RCC 7860 (cell line): ENCODE measurements at places on chromosomes 1 and 21.

GRCh38 chr1:108732398-108732797, 14.1 kb upstream of the STXBP3 start:
- no peak for DNase-seq

DNA sequence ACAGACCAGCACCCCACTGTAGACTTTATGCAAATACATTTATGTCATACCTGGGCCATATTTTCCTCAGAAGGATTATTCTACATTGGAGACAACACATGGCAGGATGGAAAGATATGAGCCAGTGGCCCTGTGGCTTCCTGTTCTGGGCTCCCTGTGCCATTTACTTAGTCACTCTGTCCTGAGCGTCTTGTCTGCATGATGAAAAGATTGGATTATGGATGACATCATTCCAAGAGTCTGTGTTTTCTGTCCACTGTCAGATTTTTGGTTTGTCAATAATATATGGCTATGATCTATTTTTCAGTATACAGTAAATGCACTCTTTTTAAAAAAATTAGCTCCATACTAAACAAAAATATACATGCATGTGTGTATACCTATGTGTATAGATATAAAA, 30.8 kb downstream of the IGSF5 start:
- no peak for DNase-seq

DNA sequence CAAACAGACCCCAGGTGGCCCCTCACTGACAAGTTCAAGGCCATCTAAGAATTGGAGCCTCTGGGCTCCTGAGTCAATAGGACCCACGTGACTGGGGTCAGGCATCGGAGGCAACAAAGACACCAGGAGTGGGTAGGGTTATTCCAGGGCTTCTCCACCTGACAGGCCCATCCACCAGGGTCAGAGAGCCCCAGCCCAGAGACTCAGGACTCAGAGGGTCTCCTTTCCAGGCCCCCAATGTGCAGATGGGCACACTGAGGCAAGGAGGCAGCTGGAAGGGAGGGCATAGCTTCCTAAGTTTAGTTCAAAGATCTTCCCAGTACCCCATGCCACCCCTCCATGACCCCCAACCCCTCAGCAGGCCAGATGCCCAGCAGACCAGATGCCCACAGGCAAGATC, 388.6 kb downstream of the MATN1 start:
- DNase-seq: no peak

GRCh38 chr1:53899206-53899628, 5.2 kb downstream of the DIO1 start:
- DNase-seq: peak; percentile 89

- no peak for DNase-seq
Observed at GRCh38 chr1:177511036-177511435, 340.3 kb downstream of the BRINP2 start.

DNA sequence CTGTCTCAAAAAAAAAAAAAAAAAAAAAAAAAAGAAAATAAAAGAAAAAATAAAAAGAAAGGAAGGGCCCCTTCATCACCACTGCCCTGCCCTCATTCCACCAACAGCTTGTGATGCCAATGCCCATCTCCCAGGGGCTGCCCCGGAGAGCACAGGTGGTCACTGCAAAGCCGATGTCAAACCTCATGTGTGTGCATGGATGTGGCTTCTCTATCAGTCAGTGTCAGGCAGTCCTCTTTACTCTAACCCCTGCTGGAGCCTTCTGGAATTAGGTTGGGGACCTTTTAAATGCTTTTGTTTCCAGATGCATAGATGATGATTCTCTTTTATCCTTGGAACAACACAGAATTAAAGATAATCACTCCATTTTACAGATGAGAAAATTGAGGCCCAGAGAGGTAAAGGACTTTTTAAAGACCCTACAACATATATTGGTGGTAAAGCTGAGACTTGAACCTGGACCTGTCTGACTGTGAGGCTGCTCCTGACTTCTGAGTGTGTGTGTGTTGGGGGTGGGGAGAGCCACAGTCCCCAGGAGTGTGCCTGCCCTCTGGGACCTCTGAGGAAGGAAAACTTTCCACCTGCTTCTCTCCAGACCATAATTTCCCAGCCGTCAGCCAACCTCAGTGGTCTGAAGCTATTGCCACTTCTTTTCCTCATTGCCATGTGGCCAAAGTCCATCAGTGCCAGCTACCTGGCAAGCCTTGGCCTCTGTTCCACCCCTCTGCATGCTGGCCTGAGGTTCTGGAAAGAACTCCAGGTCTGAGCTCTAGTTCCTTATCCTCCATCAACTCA, 3.0 kb upstream of the TMEM54 start:
- no peak for DNase-seq

DNA sequence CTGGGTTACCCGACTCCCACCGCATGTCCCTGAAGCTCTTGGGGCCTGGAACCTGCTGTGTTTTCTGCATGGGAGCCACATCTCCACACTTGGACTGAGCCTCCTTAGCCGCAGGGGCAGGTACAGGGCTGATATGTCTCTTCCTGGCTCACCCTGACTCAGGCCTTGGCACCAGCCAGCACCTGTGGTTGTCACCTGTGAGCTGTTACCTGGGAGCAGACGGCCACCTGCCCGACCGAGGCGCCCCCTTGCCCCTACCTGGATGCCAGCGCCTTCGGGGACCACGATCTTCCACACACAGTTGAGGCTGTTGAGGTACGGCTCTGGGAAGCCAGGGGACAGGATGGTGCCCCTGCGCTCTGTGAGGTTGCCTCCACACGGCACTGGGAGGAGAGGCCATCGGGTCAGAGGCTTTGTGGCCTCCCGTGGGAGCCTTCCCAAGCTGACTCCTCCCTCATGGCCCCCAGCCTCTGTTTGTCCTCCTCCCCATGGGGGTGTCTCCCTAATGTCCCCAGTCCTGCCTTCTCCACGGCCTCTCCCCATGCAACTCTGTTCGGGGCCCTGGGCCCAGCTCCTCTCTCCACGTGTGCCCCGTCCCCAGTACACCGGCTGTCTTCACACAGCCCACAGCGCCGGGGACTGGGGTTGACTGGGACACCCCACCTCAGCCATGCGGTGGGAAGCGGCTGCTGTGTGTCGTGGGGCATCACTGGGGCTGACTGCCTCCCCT, 152.0 kb downstream of the ZSCAN20 start:
- DNase-seq: no peak

GRCh38 chr1:176692431-176692830, 229.5 kb downstream of the PAPPA2 start:
- DNase-seq: no peak

- no peak for DNase-seq
Observed at GRCh38 chr1:244851546-244852231, 12.7 kb downstream of the HNRNPU start.

GRCh38 chr1:118621839-118622238, 366.3 kb downstream of the TBX15 start:
- DNase-seq: no peak

DNA sequence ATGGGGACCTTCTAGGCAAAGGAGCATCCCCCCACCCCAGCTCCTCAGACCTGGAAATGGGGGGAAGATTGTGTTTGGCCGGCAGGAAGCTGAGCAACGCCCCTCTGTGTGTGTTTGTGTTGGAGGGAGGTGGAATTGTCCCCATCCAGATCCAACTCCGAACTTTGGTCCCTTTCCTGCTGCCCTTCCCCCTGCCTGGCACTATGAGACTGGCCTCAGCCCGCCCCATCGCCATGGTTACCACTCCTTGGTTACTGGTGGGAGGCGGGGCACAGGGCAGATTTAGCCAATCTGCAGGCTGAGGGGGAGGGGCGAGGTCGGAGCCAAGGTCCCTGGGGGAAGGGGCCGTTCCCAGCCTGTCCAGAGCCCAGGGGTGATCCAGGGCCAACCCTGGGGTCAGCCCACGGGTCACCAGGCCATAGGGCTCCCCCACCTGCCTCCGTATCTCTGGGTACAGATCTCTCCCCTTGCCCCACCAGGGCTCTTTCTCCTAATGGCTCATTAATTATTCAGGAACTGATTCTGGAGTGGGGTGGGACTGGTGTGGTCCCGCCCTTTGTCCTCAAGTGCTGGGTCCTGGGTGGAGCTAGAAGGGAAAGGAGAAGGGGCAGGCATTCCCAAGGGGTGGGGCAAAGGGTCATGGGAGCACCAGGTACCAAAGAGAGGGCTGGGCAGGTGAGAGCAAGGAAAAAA, 15.2 kb downstream of the PTPRF start:
- DNase-seq: no peak

DNA sequence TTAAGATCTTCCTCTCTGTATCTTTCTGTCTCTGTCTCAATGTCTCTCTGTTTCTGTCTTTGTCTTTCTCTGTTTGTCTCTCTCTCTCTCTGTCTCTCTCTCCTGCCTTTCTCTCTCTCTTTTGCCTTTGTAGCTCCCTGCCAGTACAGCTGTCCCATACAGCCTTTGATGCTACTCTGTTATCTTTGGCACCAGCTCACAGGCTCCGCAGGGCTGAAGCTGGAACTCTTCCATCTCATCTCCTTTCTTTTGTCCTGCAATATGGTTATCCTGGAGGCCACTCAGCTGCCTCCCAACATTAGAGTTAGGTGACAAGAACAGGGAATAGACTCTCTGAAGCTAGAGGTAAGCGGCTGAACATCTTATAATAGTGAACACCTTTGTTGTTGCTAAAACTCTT, 354.3 kb upstream of the NEGR1 start:
- DNase-seq: no peak

DNA sequence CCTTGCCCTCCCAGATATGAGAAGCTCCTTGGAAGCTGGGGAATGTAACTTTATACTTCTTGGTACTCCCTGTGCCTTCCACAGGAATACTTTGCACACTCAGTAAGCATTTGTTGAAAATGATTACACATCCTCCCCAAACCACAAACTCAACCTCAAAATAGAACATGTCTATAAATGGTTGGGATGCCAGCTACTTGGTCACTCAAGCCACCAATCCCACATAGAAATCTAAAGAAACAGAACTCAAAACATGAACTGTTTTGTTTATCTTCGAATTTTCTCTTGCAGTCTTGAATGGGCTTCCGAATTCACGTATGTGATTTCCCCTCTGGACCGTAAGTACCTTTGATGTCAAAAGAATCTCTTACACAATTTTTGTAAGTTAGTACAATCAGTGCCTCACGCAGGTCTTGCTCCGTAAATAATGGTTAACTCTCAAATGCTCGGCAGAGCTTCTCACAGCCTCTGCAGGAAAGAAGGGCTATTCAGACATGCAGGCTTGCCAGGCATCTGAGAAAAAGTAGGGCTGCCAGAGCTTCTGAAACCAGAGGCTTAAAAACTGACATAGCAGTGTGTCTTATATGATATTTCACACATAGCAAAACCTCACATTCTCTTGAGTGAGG, 26.9 kb downstream of the SORT1 start:
- DNase-seq: peak; percentile 88

GRCh38 chr1:235093013-235093695, 35.5 kb downstream of the TOMM20 start:
- no peak for DNase-seq

DNA sequence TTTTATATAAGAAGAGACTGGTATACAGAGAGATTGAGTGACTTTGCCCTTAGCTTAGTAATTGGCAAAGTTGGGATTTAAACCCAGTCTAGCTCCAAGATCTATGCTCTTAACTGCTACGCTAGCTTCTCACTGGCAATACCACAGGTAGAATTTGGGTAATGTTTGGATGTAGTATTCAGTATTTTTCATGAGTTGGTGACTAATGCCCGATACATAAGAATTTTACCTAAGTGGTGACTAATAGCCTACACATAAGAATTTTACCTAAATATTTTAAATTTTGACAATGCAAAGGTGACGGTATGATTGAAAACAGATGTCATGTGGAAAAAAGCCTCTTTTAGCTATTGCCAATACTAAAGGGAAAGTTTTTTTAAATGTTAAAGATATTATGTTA, 24.3 kb downstream of the GPSM2 start:
- DNase-seq: no peak

DNA sequence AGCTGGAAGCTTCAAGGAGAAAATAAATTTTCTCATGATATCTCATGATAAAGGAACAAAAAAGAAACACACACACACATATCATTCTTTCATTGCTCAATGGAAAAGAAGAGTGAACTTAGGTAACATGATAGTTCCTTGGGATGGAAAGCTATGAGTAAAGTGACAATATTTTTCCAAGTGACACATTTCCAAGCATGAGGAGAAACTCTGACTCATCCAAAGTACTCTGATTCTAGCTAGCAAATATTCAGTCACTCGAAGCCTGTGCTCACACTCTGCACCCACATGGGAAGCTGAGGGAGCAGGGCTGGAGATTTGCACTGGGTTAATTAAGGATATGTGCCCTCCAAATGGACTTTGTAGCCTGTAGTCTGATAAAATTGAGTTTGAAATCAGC, 222.4 kb downstream of the LRRC40 start:
- peak; percentile 46 for DNase-seq

DNA sequence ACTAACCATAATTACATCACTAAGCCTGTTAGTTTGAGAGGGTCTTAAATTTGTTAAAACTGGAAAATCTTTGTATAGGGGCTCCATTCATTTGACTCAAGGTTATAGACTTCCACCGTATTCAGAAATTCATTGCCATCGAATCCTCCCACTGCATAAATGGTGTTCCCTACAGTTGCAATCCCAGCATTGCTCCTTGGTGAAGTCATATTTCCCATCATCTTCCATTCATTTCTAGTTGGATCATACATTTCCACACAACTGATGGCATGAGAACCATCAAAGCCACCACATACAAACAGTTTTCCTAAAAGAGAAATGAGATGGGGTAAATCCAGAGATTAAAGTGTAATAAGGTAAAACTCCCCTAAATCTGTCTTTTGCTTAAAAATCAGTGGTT, 19.1 kb downstream of the IVNS1ABP start:
- no peak for DNase-seq
